Activated T-helper 2 cell treated with anti-CD3 and anti-CD28 coated beads, Interferon-gamma antibody, Interleukin-2, Interleukin-4, amounts not matched to agents 10 μg/mL and 5 μg/mL and 100 μg/mL, durations not matched to agents 14 hours and 24 hours and 36 hours (primary cell): ENCODE measurements at places on chromosomes 5 and 9.

DNA sequence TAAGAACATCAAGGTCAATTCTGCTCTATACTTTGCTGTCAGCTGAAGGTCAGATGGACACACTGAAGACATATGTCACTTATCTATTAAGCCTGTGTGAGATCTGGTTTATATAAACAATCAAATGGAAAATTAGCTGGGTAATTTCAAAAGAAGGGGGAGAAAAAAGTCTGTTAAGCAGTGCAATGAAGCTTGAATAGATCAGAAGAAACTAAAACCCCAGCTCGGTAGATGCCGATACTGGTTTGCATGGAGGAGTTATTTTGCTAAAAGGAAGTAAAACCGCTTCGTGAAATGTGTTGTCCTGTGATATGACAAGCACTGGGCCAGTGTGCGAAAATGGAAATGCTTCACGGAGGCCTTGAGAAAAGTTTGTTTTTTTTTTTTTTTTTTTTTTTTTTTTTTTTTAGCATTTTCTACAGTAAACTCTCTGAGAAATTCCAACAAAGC lies 148.8 kb downstream of the MEF2C start:
- no peak for DNase-seq

DNA sequence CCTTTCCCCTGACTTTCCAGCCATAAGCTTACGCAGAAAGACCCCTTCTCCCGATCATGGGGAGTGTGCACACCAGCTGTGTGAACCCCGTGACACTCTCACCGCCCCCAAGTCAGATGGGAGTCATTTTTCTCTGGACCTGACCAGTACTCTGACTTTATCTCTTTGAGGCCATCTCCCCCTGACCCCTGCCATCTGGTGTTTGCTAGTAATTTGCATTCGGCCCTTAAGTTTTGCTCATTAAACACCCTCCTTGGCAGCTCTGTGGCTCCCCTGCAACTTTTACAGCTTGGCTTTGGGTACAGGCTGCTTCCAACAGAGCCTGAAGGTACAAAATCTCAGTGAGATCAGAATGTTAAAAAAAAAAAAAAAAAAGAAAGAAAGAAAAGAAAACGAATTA lies 43.9 kb downstream of the PDZD2 start:
- DNase-seq: no peak

- no peak for DNase-seq
Measured at GRCh38 chr5:125336401-125336800, 590.0 kb upstream of the ZNF608 start.

DNA sequence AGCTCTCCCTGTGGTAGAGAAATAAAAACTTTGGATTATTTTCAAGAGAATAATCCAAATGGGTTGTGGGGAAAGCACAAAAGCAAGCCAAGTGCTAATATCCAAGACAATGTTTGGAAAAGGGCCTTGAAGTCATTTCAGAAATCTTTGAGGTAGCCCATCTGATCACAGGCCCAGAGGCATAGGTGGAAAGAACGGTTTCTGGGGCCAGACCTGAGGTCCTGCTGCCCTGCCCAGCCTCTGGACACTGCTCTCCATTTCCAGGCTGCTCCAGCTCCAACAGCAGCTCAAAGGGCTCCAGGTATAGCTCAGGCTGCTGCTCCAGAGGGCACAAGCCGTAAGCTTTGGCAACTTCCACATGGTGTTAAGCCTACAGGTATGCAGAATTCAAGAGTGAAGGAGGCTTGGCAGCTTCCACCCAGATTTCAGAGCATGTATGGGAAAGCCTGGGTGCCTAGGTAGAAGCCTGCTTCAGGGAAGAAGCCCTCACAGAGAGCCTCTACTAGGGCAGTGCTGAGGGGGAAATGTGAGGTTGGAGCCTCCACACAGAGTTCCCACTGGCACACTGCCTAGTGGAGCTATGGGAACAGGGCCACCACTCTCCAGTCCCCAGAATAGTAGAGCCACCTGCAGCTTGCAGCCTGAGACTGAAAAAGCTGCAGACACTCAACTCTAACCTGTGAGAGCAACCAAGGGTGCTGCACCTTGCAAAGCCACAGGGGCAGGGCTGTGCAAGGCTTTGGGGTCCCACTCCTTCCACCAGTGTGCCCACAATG lies 133.1 kb downstream of the PIK3R1 start:
- DNase-seq: no peak

GRCh38 chr9:106983346-106983745 lies 120.4 kb downstream of the ZNF462 start:
- DNase-seq: no peak

DNA sequence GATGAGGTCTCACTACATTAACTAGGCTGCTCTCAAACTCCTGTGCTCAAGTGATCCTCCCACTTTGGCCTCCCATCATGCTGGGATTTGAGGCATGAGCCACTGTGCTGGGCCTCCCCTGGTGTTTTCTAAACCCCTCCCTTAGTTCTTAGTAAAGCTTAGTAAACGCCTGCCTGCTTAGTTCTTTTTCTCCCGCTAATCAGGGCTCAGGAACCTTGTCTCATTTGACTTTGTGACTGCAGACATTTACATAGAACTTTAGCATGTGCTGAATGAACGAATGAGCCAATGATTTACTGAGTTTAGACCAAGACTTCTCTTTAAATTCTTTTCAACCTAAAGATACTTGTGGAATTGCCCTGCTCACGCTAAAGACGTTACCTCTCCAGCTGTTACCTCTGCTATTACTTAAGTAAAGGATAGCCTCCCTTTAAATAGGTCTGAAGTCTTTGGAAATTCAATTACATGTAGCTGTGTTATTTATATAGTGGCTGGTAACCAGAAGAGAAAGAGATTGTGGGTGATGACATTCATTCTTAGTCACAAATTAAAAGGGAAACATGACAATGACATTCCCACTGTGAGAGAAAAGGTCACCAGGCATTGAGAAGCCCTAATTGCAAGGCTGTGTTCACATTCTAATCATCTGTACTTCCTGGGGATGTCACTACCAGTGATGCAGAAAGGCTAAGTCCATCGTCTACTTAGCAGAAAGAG lies 18.6 kb upstream of the SUSD1 start:
- DNase-seq: no peak
